ENCODE measurements at places on chromosomes 12 and 14.

DNA sequence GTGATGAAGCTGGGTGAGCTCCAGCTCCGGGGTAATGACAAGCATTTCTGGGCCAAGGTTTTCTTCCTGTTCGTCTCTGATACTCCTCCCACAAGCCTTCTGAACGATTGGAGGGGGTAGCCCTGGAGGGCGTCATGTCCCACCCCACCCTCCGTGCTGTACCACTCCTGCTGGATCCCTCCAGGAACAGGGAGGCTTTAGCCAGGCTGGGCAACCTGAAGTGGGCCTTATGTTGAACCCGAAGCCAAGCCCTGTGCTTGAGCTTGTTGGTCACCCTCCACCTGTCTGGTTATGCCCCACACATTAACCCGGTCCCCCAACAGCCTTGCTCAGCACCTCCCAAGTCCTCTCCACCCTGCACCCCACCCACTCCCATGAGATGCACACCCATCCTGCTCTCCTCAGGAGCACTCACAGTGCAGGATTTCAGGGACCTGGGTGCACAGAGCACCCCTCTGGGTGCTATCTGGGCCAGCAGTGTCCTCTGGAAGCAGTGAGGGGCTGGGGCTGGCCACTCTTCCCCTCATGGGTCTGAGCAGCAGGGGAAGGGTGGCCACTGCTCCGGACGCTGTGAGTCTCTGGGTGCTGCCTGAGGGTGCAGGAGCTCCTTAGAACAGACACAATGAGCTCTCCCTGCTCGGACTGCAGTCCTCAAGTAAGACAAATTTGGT is 6.8 kb upstream of the KRT83 start:
- no peak for DNase-seq

DNA sequence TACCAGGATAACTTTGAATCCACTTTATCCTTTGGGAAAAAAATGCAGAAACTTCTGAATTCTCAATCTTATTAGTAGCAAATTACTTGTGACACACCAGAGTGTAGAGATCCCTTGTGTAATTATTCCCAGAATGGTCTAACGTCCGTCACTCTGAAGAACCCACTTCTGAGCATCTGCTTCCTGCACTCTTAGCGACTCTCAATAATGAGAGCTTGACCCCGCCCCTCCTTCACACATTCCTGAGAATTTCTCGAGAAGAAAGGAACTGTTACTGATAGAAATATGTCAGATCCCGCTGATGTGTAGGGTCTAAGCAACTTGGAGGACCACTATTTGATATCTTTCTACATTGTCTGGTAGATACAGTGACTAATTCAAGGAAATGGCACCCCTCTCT is 218.3 kb upstream of the PDZRN4 start:
- DNase-seq: no peak

GRCh38 chr12:104138797-104139152 is 765 bp upstream of the NFYB start:
- DNase-seq: no peak

GRCh38 chr14:59116984-59117415 is 71.5 kb upstream of the DAAM1 start:
- no peak for DNase-seq

- DNase-seq: no peak
These were observed 87.1 kb downstream of the ACACB start for GRCh38 chr12:109203480-109203879.

Data from HFF-Myc (cell line).